ENCODE measurements at places on chromosomes 4 and X. TPM values are rescaled to one million over a fixed set of nuclear protein-coding genes. Genes with fewer than 3 reads are reported as not detected.
A peak's percentile ranks its signal among the peaks of the same experiment; 100 is the strongest.

DNA sequence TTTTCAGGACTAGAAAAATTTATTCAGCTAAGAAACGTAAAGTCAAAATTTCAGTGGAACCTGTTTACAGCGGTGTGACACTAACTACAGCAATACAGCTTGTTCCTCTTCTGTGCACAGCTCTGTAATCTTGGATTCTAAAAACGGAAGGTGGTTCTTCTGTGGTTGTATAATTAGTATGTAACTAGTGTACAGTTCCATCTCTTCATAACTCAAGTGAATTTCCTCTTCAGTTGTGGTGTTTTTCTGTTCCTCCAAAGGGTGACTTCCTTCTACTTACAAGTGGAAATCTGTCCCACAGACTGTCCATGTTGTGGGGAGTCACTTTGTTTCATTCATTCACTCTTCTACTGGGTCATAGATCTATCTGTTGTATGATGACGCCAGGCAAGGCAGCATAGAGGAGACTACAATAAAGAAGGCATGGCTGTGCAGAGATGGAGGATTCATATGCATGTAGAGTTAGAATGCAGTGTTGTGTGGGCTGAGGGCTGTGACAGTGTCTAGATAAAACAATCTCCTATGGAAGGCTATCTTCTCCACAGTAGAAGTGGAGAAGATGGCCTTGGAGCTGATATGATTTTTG is 5.4 kb downstream of the DAPP1 start:
- no peak overlapping the region for H3K4me3 ChIP-seq
- no peaks in the 10 kb centered on the region for H3K4me1 ChIP-seq

DNA sequence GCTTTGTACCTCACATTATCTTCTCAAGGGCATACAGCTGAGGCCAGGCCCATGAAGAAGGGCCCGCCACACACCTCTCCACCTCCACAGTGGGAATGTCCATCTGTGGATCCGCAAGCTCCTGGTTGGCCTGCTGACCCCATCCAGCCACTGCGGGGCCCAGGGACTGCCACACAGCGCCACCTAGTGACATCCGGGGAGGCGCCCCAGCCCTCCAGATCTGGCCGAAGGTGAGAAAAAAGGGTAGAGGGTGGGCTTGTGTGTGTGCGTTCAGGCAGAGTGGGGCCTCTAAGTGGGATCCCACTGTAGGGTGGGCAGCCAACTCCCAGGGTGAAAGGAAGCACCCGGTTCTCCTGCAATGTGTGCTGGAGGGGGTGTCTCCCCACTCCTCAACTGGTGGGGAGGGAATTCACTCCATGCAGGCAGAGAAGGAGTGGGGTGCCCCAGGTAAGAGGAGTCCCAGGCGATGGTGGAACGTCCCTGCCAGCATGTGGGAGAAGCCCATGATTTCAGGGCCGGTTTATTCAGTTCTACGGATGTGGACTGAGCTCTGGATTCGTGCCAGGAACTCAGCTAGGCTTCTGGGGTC is 117.3 kb downstream of the ENPP6 start:
- H3K27me3 ChIP-seq: no peaks in the 10 kb centered on the region
- H3K4me1 ChIP-seq: no peaks in the 10 kb centered on the region
- no peak overlapping the region for H3K27ac ChIP-seq
- peak; percentile 31 for DNase-seq
- no peaks in the 10 kb centered on the region for H3K36me3 ChIP-seq

The SFRP2 gene
- 21.7 TPM for total RNA-seq

GRCh38 chr4:89322671-89323070 is 15.1 kb upstream of the GPRIN3 start:
- H3K27ac ChIP-seq: no peak overlapping the region
- H3K27me3 ChIP-seq: no peaks in the 10 kb centered on the region
- no peak for DNase-seq
- H3K36me3 ChIP-seq: no peaks in the 10 kb centered on the region

GRCh38 chr4:32929796-32930699 is 2209.9 kb downstream of the PCDH7 start:
- no peak overlapping the region for H3K4me3 ChIP-seq
- no peaks in the 10 kb centered on the region for H3K27me3 ChIP-seq
- no peak overlapping the region for H3K27ac ChIP-seq
- H3K4me1 ChIP-seq: no peaks in the 10 kb centered on the region
- DNase-seq: no peak

- no peaks in the 10 kb centered on the region for H3K4me1 ChIP-seq
- no peak overlapping the region for H3K27ac ChIP-seq
- no peaks in the 10 kb centered on the region for H3K36me3 ChIP-seq
- no peaks in the 10 kb centered on the region for H3K27me3 ChIP-seq
- no peak for DNase-seq
These were observed 293.6 kb upstream of the PUDP start for GRCh38 chrX:7441586-7441985.

DNA sequence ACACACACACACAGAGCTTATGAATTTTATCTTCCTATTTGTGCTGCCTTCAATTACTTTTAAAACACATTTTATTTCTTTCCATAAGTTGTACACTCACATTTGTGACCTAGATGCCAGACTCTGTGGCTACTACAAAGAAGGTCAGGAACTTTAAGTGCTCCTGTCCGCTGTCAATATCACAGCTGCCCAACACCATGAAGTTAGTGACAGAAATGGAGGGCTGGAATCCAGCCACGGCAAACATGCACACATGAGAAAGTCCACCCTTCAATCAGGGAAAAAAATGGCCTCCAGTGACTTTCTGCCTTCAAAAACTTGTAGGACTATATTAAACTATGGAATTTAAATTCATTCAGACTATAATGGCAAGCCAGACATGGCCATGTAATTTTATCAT is 334.4 kb upstream of the FSTL5 start:
- H3K4me3 ChIP-seq: no peak overlapping the region
- H3K27ac ChIP-seq: no peak overlapping the region
- DNase-seq: no peak
- H3K4me1 ChIP-seq: no peaks in the 10 kb centered on the region

- H3K27me3 ChIP-seq: no peaks in the 10 kb centered on the region
- H3K36me3 ChIP-seq: no peaks in the 10 kb centered on the region
- H3K27ac ChIP-seq: peak overlapping the region; percentile 89
- H3K4me1 ChIP-seq: peaks cover 53% of the 10 kb centered on the region
- H3K4me3 ChIP-seq: no peak overlapping the region
- DNase-seq: peak; percentile 70
These were observed 29.4 kb upstream of the KIAA0232 start for GRCh38 chr4:6753103-6753560.

GRCh38 chr4:105679186-105679585 is 29.3 kb downstream of the INTS12 start:
- H3K27me3 ChIP-seq: no peaks in the 10 kb centered on the region
- peak overlapping the region; percentile 46 for H3K27ac ChIP-seq
- H3K36me3 ChIP-seq: no peaks in the 10 kb centered on the region
- DNase-seq: peak; percentile 14
- no peaks in the 10 kb centered on the region for H3K4me1 ChIP-seq

GRCh38 chr4:14218641-14219040 is 591.1 kb upstream of the BOD1L1 start:
- H3K27me3 ChIP-seq: no peaks in the 10 kb centered on the region
- H3K27ac ChIP-seq: no peak overlapping the region
- no peak for DNase-seq
- H3K36me3 ChIP-seq: no peaks in the 10 kb centered on the region

DNA sequence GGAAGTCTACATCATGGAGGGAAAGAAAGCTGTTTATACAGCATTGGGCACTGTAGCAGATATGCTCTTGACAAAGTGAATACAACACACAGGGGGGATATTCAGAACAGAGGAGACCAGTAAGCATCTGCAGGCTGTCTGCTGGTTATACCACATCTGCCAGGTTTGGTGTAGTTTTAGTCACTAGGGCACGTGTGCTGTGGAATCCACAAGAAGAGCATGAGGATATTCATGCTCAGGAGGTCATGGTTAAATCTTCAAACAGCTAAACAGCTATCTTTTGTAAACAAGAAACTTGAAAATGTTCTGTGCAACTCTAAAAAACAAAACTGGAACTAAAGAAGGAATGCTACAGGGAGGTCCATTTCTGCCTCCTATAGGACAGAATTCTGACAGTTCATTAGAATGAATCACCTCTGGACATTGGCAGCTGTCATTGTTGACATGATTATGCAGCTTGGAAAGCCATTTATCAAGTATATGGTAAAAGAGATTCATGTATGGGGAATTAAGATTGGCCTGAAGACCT is 175.8 kb downstream of the RCHY1 start:
- DNase-seq: no peak
- no peak overlapping the region for H3K27ac ChIP-seq
- no peaks in the 10 kb centered on the region for H3K27me3 ChIP-seq
- H3K4me1 ChIP-seq: no peaks in the 10 kb centered on the region

The ZFYVE28 gene
- total RNA-seq: 78.6 TPM

DNA sequence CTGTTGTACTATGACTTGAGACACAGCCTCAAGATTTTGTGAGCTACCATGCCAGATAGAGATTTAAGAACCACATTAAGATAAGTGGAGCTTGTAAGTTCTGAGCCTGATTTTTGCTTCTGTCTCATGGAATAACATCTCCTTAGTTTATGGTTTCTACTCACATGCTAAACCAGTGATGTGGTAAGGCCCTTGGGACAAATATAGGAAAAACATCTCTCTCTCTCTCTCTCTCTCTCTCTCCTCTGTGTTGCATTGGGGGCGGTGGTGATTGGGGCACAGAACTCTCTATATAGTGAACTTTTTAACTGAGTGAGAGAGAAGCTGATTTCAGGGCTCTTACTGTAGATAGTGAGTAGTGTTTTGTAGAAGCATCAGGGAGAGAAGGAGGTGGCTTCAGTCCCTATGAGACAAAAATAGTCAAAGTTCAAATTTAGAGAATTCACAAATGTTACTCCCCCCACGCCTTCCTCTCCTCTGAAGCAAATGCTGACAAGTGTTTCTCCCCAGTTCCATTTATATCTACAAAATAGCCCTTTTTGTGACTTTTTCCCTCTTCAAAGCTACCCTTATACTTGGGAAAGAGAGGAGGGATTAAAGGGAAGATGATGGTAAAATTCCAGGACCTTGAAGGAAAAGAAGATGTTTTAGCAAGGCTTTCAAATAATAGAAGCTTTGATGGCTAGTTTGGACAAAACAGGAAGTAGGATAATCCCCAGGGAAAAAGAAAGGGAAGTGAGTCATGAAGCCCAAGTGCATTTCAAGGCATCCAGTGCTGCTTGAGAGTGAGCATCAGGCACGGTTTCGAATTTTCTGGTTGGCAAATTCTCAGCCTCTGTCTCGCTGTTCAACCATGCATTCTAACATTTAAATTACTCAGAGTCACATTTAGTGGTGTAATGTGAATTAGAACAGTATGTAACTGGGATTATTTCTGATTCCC is 134.3 kb upstream of the AP1S2 start:
- no peaks in the 10 kb centered on the region for H3K4me1 ChIP-seq
- H3K27ac ChIP-seq: no peak overlapping the region
- no peak overlapping the region for H3K4me3 ChIP-seq
- no peaks in the 10 kb centered on the region for H3K36me3 ChIP-seq
- H3K27me3 ChIP-seq: no peaks in the 10 kb centered on the region

- DNase-seq: no peak
- H3K36me3 ChIP-seq: no peaks in the 10 kb centered on the region
- H3K27ac ChIP-seq: no peak overlapping the region
- H3K4me3 ChIP-seq: no peak overlapping the region
These were observed 16.6 kb downstream of the FRMPD3 start for GRCh38 chrX:107465932-107466620.

DNA sequence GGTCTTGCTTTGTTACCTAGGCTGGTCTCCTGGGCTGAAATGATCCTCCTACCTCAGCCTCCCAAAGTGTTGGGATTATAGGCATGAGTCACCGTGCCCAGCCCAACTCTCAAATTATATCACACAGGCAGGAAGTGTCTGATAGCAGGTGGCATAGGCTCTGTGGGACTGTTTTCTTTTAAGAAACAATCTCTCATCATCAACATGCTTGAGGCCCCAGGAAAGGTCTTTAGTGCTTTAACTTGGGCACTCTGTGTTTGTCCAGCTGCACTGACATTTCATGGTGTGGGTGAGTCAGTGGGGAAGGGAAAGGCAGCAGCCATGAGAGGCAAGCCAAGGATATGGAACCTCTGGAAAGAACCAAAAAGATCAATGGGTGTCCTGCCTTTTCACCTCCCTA is 88.1 kb upstream of the TSPAN5 start:
- DNase-seq: peak; percentile 13
- H3K36me3 ChIP-seq: no peaks in the 10 kb centered on the region
- no peaks in the 10 kb centered on the region for H3K27me3 ChIP-seq
- H3K4me1 ChIP-seq: peaks cover 4% of the 10 kb centered on the region
- H3K4me3 ChIP-seq: no peak overlapping the region

- DNase-seq: no peak
- H3K27ac ChIP-seq: no peak overlapping the region
- H3K4me3 ChIP-seq: no peak overlapping the region
- no peaks in the 10 kb centered on the region for H3K27me3 ChIP-seq
- H3K4me1 ChIP-seq: no peaks in the 10 kb centered on the region
These were observed 30.9 kb upstream of the HHIP start for GRCh38 chr4:144614850-144615585.

Measured in transverse colon (tissue), 4 donors.